ENCODE measurements at places on chromosomes 3 and 15.

DNA sequence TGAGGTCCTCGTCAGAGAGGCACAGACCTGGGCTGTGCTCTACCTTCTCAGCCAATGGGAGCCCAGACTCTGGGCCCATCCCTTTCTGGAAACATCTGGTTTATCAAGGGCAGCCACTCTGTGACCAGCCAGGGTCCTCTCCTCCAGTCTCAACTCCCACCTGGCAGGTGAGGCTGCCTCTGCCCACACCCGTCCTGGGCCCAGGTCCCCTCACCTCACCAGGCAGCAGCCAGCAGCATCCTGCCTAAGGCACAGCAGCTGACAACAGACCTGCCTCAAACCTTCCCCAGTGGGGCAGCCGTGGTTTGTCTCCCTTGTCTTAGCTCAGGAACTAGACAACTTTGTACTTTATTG, 8.7 kb upstream of the VIPR1 start:
- DNase-seq, result no peak

DNA sequence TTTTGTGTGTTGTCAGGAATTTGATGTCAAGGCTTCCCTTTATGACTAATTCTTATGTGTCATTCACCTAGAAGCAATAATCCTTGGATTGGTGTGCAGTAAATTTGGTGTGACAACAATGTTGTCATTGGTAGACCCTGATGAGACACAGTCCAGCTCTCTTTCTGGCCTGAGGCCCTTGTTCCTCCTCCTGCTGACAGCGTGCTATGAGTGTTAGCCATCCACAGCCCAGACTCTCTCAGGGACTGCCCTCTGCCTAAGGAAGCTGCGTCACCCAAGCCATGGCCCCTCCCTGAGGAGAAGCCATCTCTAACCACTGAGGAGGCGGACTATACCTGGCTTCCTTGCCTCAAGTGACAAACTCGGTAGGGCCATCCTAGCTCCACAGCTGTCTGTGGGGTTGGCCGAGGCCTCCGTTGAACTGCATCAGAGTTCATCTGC, 13.3 kb upstream of the TM4SF1 start:
- DNase-seq, result peak; percentile 37

DNA sequence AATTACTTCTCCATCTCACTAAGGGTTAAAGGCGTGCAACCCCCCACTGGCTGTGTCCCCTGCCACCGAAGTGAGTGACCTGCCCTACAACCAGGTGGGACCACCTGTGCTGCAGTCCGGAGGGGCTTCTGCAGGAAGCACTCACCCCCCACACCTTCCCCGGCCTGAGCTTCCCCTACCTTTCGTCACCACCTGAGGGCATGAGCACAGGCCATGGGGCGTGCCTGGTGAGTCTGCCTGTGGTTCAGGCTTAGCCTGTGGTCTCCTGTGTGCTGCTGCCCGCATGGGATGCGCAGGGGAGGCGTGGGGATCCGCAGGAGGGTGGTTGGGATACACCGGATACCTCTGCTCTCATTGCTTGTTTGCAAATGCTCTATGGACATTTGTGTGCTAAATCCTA, 46.0 kb downstream of the KLHL25 start:
- no peak for DNase-seq

GRCh38 chr15:42712584-42712983, 24.3 kb downstream of the CDAN1 start:
- no peak for DNase-seq

GRCh38 chr3:150540991-150541390, 5.3 kb downstream of the SERP1 start:
- no peak for DNase-seq

DNA sequence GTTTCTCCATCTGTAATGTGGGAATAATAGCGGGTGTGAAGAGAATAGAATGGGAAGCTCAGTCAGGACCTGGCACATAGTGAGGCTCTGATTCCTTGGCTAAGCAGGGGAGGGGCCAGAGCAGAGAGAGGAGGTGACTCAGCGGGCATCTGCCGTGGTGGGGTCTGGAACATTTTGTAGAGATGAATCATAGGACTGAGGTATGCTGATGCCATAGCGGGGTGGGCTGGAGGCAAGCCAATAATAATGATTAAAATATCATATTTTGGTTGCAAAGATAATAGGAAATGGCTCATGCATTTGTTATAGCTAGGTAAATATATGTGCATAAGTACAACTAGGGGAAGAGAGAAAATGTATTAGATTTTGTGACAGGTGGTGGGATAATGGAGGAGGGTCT, 11.2 kb downstream of the TGM4 start:
- peak; percentile 97 for DNase-seq

DNA sequence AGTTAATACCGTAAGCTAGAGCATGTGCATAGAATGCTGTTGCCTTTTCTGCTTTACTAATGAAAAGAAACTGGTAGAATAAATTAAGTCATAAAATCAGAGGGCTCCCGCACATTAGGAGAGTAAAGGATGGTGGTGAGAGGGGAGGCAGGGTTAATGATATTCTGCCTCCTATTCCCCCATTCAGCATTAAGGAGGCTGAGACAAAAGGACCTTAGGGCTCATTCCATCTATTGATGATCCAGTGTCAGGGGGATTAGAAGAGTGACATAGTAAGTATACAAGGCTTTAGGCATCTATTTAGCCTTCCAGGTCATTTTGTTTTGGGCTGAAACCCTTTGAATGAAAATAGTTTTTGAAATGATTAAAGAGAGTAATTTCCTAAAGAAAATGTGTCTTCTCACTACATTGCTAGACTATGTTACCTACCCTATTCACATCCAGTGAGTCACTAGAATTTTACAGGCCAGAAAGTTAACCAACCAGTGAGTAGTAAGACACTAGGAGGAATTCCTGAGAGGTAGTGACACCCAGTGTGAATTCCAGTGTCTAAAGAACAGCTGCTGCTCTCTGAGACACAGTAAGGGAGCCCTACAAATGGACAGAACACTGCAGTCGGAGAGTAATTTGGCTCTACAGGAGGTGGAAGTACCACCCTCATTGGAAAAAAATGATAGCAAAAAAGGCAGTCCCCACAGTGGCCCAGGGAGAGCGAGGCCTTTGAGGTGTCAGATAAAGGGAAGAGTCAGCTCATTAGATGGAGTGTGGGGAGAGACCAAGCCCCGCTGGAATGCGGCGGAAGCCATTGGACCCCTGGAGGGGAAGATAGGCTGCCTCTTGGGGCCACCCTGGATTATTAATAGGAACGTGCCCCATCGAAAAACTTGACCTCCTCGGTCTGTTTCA, 67.6 kb downstream of the TUSC7 start:
- no peak for DNase-seq

GRCh38 chr15:39592500-39592899, 11.6 kb downstream of the THBS1 start:
- DNase-seq, result peak; percentile 72

- DNase-seq, result no peak
These were observed 315.6 kb upstream of the THBS1 start for GRCh38 chr15:39265261-39265660.

DNA sequence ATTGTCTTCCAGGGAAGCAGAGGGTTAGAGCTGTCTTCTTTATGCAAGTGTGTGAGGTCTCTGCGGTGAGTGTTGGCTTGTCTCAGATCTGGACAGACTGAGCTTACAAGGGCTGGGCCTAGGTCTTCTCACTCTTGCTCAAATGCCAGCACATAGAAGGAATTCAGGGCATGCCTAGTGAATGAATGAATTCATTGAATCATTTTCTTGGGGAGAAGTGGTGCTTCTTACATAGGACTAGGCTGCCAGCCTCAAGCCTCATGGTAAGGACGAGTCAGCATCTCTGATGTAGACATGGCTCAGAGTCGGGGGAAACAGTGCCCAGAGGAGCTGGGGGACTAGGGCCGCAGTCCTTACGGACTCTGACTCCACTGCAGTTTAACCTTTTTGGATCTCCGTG, 17.2 kb downstream of the MKRN2 start:
- DNase-seq, result no peak

GRCh38 chr15:101264911-101265641, 12.2 kb downstream of the SELENOS start:
- DNase-seq, result peak; percentile 57

DNA sequence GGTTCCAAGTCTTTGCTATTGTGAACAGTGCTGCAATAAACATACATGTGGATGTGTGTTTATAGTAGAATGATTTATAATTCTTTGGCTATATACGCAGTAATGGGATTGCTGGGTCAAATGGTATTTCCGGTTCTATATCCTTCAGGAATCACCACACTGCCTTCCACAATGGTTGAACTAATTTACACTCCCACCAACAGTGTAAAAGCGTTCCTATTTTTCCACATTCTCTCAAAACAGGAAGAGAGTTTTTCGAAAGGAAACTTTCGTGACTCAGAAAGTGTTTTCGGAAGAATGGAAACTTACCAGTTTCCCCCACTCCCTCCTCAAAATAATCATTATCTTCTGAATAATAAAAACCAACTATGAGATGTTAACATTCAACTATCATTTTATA, 205.8 kb downstream of the ALCAM start:
- peak; percentile 78 for DNase-seq

- DNase-seq, result peak; percentile 28
These were observed 125.5 kb downstream of the NSMCE3 start for GRCh38 chr15:29143909-29144635.

GRCh38 chr3:11592445-11593298, 51.0 kb downstream of the VGLL4 start:
- DNase-seq, result peak; percentile 74

DNA sequence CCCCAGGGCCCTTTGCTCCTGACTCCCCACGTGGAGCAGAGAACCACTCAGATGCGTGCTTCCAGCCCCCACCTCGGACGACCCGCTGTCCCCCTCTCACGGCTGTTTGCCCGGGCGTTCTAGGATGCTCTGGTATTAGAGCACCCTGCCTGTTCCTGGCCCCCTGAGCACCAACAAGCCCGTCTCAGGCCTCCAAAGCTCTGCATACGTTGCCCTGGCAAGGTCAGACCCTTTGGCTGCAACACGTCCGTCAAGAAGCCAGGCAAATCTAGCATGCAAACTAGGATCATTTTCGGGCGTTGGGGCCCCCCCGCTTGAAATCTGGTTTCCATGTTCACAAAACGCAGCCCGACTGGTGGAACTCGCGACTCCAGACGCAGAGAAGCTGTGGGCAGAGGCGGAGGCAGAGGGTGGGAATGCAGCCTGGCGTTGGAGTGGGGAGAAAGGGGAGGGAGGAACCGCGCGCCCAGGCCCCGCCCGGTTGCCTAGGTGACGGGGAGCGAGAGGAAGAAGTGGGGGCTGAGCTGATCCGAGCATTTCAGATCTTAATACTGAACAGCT, 86.2 kb upstream of the PIAS1 start:
- peak; percentile 36 for DNase-seq

All from dermis blood vessel endothelial cell (primary cell).